Liver (tissue), 10 donors: ENCODE measurements at places on chromosomes 13 and 19. TPM values are rescaled to one million over a fixed set of nuclear protein-coding genes. Genes with fewer than 3 reads are reported as not detected.

VSTM2B gene
- total RNA-seq: not detected

EPS8L1 gene
- 0.65 TPM for total RNA-seq

PSG2 gene
- total RNA-seq: not detected

TEX101 gene
- total RNA-seq: not detected

ZNF571 gene
- 1.8 TPM for total RNA-seq

RGCC gene
- total RNA-seq: 0.59 TPM

IL4I1 gene
- total RNA-seq: 0.75 TPM

ZNF358 gene
- 9.5 TPM for total RNA-seq

KCNN1 gene
- 0.05 TPM for total RNA-seq

MYO16 gene
- total RNA-seq: 0.70 TPM

PDE4C gene
- 0.75 TPM for total RNA-seq

TMEM255B gene
- total RNA-seq: 3.3 TPM

MTRF1 gene
- 10.7 TPM for total RNA-seq

- H3K27ac ChIP-seq: no peak overlapping the region
- H3K27me3 ChIP-seq: no peaks in the 10 kb centered on the region
- H3K4me3 ChIP-seq: no peak overlapping the region
- DNase-seq: no peak
- no peaks in the 10 kb centered on the region for H3K36me3 ChIP-seq
Measured at GRCh38 chr19:13888281-13888680, 11.3 kb downstream of the NANOS3 start.

DNA sequence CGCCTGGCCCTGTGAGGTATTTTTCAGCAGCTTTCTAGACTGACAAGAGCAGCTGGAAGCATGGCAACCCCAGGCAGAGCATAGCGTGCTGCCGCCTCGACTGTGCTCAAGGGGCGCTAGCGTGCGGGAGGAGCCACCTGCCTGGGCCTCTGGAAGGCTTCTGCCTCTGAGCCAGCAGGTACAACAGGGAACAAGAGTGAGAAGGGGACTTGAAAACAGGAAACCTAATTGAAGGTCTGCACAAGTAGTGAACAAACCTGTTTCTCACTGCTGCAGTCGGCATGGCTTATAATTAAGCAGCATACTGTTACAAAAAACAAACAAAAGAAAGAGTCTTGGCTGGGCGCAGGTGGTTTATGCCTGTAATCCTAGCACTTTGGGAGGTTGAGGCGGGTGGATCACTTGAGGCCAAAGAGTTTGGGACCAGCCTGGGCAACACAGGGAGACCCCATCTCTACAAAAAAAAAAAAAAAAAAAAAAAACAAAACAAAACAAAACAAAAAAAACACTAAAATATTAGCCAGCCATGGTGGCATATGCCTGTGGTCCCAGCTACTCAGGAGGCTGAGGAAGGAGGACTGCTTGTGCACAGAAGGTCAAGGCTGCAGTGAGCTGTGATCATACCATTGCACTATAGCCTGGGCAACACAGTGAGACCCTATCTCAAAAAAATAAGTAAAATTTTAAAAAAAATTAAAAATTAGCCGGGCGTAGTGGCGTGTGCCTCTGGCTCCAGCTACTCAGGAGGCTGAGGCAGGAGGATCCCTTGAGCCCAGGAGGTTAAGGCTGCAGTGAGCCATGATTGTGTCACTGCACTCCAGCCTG, 12.6 kb upstream of the GARRE1 start:
- H3K4me1 ChIP-seq: no peaks in the 10 kb centered on the region
- no peak overlapping the region for H3K4me3 ChIP-seq
- H3K27ac ChIP-seq: no peak overlapping the region

DNA sequence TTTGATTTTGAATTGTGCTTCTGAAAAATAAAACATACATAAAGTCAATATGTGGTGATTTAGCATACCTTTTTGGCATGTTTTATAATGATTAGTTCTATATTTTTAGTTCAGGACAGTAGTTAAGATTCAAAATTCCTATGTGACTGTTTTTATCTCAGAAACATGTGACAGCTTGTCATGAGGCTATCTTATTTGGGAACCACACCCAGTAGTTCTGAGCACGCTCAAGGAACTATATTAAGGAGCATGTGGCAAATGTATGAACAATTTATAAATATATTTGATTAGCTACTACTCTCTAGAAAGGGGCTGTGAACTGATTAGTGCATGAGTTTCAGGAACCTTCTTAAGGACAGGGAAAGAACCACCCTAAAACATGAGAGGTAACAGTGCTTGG, 38.8 kb downstream of the FGF9 start:
- no peak overlapping the region for H3K4me3 ChIP-seq
- no peak overlapping the region for H3K27ac ChIP-seq
- no peak for DNase-seq
- no peaks in the 10 kb centered on the region for H3K36me3 ChIP-seq
- peaks cover 2% of the 10 kb centered on the region for H3K27me3 ChIP-seq
- no peaks in the 10 kb centered on the region for H3K4me1 ChIP-seq

GRCh38 chr13:107834281-107834680, 381.1 kb downstream of the LIG4 start:
- no peaks in the 10 kb centered on the region for H3K4me1 ChIP-seq
- H3K36me3 ChIP-seq: no peaks in the 10 kb centered on the region
- no peak for DNase-seq

GRCh38 chr19:34711890-34712289, 22.2 kb upstream of the ZNF181 start:
- no peaks in the 10 kb centered on the region for H3K4me1 ChIP-seq
- H3K27ac ChIP-seq: no peak overlapping the region
- H3K27me3 ChIP-seq: no peaks in the 10 kb centered on the region
- no peak for DNase-seq
- H3K4me3 ChIP-seq: no peak overlapping the region

GRCh38 chr19:50542943-50543342, 25.3 kb downstream of the LRRC4B start:
- DNase-seq: no peak
- H3K27ac ChIP-seq: no peak overlapping the region
- H3K36me3 ChIP-seq: no peaks in the 10 kb centered on the region
- H3K4me3 ChIP-seq: no peak overlapping the region
- H3K4me1 ChIP-seq: no peaks in the 10 kb centered on the region

DNA sequence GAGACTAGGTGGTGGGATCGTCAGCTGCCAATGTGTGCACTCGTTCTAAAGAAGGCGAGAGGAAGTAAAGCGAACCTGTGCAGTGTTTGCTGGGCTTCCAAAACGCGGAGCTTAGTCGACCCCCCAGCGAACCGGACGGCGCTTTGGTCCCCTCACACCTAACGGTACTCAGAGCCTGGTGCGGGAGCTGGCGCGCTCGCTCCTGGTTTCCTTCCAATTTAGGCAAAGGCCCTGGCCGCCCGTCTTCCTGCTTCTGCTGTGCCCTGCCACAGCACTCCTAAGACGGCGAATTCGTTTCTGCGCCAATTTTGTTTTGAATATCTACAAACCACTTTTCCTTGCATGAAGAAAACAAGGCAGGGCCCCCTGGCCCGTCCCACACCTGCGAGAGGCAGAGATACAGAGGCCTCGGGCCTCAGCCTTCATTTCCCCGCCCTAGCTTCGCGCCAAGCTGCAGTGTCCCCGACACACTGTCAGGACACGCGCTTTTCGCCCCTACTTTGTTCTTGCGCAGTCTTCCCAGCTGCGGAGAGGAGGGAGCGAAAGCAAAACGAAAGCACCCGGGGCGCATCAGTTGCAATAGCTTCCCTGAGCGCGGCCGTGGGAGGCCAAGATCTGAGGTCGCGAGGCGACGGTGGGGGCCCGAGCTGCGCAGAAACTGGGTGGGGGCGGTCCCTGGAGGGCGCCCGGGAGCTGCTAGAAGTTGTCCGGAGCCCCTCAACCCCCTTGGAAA, 111.9 kb downstream of the KCNRG start:
- no peaks in the 10 kb centered on the region for H3K36me3 ChIP-seq
- H3K27me3 ChIP-seq: peaks cover 15% of the 10 kb centered on the region
- DNase-seq: peak; percentile 55
- peaks cover 42% of the 10 kb centered on the region for H3K4me1 ChIP-seq

DNA sequence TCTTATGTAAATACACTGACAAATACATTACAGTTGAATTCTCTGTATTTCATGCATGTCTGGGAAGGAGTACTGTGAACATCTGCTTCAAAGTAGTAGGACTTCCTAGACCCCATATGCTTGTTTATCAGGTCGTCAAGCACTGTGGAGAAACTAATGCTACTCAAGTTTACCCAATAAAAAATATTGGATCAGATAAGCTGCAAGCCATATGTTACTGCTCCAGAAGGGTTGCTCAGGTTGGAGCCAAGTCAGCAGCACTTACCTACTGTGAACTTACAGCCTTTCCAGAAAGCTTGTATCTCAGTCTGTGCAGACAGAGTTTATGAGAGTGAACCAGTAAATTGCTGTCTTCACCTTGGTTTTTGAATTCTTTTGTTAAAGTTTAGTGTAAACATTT, 36.2 kb downstream of the SLAIN1 start:
- H3K4me1 ChIP-seq: no peaks in the 10 kb centered on the region
- H3K4me3 ChIP-seq: no peak overlapping the region
- no peak overlapping the region for H3K27ac ChIP-seq
- no peaks in the 10 kb centered on the region for H3K36me3 ChIP-seq

GRCh38 chr13:113835461-113836270, 28.2 kb downstream of the GAS6 start:
- H3K36me3 ChIP-seq: no peaks in the 10 kb centered on the region
- H3K27me3 ChIP-seq: no peaks in the 10 kb centered on the region
- no peak for DNase-seq
- H3K27ac ChIP-seq: no peak overlapping the region
- peaks cover 27% of the 10 kb centered on the region for H3K4me1 ChIP-seq

- peaks cover 65% of the 10 kb centered on the region for H3K36me3 ChIP-seq
- no peaks in the 10 kb centered on the region for H3K4me1 ChIP-seq
- H3K27me3 ChIP-seq: no peaks in the 10 kb centered on the region
- no peak for DNase-seq
Measured at GRCh38 chr19:10135551-10136334, 16.0 kb upstream of the EIF3G start.

DNA sequence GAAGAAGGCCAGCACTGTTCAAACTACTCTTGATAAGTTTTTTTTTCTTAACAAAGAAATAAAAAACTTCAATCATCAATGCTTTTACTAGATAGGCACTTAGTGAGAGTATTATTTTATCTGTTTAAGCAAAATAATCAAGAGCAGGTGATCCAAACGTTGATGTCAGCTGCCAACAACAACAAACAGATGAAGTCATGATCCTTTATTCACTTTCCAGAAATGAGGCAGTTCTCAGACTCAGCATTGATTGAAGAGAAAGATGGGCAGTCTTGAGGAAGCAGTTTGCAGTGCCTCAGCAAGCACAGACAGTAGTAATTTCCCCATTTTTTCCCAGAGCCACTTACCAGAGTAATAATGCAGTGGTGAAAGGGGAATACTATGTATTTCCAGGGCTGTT, 38.4 kb upstream of the CSNK1A1L start:
- H3K27me3 ChIP-seq: no peaks in the 10 kb centered on the region
- no peak overlapping the region for H3K4me3 ChIP-seq
- DNase-seq: no peak
- no peak overlapping the region for H3K27ac ChIP-seq

DNA sequence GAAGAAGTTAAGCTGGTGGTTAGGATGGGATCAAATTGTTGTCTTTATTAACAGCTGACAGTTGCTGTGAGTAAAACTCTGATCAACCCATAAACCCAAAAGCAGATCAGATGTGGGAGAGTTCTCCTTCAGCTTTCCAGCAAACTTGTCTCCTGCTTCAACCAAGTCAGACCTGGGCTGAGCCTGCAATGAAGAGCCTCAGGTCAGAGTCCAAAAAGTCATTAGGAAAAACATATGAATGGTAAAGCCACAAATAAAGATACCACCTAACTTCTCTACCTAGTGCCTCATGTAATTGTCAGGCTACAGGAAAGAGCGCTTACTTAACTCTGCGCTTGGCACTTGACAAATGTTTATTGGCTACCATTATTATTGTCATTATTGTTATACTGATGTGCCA, 21.9 kb upstream of the UBE2L5 start:
- H3K4me3 ChIP-seq: no peak overlapping the region
- no peak overlapping the region for H3K27ac ChIP-seq
- no peaks in the 10 kb centered on the region for H3K27me3 ChIP-seq
- peaks cover 5% of the 10 kb centered on the region for H3K4me1 ChIP-seq
- DNase-seq: no peak
- H3K36me3 ChIP-seq: no peaks in the 10 kb centered on the region

DNA sequence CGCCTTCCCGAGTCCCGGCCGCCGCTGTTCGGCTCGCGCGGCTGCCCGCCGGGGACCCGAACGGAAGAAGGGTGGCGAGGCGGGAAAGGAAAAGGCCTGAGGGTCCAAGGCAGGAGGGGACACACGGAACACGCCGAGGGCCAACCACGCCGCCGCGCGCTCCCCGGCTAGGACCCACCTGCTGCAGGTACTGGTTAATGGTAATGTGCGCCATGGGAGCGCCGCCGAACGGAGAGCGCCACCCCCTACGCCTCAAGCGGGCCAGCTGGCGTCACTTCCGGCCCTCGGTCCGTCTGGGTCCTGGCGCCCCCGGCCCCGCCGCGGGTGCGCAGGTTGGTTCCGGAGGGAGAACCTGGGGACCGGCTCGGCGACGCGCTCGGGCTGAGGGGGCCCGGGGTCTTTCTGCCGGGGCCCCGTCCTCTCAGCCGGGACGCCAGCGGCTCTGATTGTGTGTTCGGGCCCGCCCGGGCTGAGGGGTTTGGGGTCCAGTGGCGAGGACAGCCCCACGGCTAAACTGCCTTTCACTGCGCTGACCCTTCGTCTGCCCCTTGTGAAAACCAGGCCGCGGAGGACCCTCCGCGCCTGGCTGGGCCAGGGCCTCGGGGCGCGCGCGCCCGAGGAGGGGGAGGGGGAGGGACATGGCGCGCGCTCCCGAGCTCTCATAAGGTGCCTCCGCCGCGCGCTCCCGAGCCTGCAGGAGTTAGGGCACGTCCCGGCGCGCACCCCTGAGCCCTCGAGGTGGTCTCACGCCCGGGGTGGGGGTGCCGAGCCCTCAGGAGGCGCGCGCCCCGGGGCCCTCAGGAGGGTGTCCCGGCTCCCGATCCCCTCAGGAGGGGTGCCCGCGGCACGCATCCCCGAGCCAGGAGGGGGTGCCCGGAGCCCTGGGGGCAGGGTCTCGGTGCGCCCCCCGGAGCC, at the start of gene PCID2:
Gene PCID2 (minus strand): TSS at position 249 of the 915 bp plus-strand sequence. CDS start 35 bp downstream, at position 214.
- no peaks in the 10 kb centered on the region for H3K36me3 ChIP-seq
- H3K27ac ChIP-seq: peak within 1 kb of the TSS; percentile 100
- peak within 1 kb of the TSS; percentile 95 for H3K4me3 ChIP-seq
- no peaks in the 10 kb centered on the region for H3K27me3 ChIP-seq
- H3K4me1 ChIP-seq: peaks cover 28% of the 10 kb centered on the region
- peak; percentile 93 for DNase-seq

DNA sequence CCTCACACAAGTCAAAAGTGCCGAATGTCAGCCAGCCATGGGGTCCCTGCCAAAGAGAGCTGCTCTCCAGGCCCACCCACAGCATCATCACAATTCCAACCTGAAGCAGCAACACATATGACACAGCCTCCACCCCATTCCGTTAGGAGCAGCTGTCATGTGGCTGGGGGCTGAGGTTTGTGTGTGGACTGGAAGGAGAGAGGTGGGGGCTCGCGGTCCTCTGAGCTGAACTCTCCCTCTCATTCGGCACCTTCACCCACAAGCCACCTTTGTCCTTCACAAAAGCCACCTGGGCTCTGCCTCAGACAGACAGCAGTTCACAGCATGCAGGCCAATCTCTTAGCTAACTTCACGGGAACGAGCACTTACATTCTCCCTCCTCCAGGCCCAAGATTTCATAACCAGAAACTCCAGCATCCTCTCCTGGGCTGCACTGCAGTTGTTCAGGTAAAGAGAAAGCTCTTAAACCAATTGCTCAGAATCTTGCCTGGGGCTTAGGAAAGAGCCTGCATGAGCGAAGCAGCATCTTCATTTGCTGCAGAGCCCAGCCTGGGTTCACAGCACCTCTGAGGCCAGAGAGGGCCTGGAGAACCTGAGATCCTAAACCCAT, 7.2 kb downstream of the RAB20 start:
- no peak overlapping the region for H3K4me3 ChIP-seq
- H3K4me1 ChIP-seq: peaks cover 51% of the 10 kb centered on the region
- H3K36me3 ChIP-seq: peaks cover 4% of the 10 kb centered on the region
- no peak for DNase-seq
- H3K27me3 ChIP-seq: no peaks in the 10 kb centered on the region
